ENCODE measurements at places on chromosomes 12 and 14.

- DNase-seq, result no peak
Observed at GRCh38 chr12:25924491-25925001, 33.9 kb upstream of the RASSF8 start.

- no peak for DNase-seq
Observed at GRCh38 chr14:46488374-46488773, 163.2 kb downstream of the RPL10L start.

GRCh38 chr14:63342371-63342770 is 23.6 kb upstream of the GPHB5 start:
- DNase-seq, result no peak

DNA sequence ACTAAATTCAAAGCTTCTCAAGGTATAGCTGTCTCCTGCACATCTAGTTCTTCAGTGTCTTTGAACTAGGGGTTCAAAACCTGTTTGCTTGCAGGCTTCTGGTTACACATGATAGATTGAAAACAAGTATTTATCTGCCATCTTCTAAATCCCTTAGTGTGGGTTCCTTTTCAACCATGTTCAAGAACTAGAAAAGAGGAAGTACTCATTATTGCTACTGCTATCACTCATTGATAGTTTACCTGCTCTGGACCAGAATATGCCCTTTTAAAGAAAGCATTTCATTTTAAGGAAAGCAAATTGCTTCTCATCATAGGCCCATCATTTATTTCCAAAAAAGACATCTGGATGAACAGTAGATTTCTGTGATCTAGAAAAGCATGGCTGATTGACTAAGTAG is 37.1 kb upstream of the VSX2 start:
- no peak for DNase-seq

- DNase-seq, result no peak
Observed at GRCh38 chr12:96431067-96431466, 30.8 kb upstream of the CDK17 start.

DNA sequence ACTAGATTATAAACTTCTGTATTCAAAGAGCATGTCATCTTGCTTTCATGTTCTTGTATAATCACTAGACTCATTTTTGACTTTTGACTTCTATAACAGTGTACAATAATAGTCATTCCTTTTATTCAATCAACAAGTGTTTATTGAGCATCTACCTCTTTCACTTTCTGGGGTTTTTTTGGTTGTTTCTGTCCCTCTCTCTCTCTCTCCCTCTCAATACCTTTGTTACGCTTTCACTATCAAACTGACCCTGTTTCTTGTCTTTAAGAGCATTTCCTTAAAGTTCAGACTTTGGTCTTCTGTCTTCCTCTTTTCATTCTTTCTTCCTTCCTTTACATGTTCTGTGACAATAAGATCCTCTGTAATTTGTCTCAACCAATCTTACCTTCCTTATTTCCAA is 49.5 kb downstream of the GPR137C start:
- no peak for DNase-seq

GRCh38 chr12:40338071-40338470 is 113.3 kb downstream of the LRRK2 start:
- DNase-seq, result no peak

DNA sequence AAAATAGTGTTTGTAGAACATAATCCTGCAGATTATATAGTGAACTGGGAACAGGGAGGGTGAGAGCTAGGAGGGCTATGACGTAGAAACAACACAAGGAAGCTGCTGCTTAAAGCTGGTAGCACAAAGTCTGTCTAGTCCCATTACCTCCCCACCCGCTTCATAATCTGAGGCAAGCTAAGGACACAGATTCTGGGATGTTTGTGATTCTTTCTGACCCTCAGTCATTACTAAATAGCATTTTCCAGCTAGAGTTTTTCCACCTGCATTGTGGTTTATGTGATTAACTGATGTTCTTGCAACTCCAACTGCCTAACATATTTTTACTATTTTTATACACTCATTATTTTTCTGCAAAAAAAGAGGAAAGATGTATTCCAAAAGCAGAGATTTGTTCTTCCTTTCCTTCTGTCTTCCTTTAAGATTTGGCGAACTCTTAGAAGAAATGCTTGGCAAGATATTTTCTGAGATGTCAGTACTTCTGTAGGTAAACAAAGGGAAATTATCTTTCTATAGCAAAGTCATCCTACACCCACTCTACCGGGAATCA is 293.2 kb upstream of the FAR2 start:
- DNase-seq, result no peak

- peak; percentile 12 for DNase-seq
Observed at GRCh38 chr14:55354500-55354899, 57.1 kb downstream of the ATG14 start.

GRCh38 chr12:109343677-109344076 is 4.0 kb upstream of the MYO1H start:
- DNase-seq, result no peak

DNA sequence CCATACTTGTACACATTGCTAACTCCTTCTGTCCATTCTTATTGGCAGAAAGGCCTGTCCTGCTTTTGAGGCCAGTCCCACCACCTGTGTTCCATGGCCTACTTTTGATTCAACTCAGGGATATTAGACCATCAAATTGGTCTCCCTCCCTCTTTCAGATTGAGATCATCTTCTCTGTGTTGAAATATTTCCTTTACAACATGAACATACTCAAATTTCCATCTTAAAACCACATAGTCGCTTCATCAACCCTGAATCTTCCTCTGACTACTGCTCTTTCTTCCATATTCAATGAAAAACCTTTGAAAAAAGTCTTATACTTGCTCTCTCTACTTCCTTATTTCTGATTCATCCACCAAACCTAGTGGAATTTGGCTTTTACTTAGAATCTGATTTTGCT is 34.9 kb downstream of the TRMT5 start:
- DNase-seq, result no peak

DNA sequence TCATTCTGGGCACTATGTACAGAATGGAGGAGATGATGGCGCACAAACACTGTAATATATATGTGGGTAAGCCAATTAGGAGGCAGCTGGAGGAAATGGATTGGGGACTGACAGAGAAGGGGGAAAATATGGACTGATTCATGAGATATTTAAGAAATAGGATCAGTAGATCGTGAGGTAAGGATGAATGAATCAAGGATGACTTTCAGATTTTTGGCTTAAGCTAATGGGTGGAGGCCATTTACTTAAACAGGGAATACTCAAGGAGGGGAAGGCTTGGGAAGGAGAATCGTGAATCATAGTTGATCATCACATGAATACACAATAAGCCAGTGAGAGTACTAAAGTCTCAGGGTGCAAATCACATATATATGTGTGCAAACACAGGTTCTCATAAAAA is 11.2 kb upstream of the GNPNAT1 start:
- no peak for DNase-seq

- DNase-seq, result no peak
Observed at GRCh38 chr12:64522316-64522715, 70.4 kb downstream of the TBK1 start.

- DNase-seq, result no peak
Observed at GRCh38 chr14:81178063-81178462, 42.7 kb downstream of the GTF2A1 start.

- DNase-seq, result no peak
Observed at GRCh38 chr14:76676539-76676938, 84.7 kb upstream of the VASH1 start.

GRCh38 chr12:31715283-31715825 is 13.5 kb downstream of the AMN1 start:
- DNase-seq, result no peak

GRCh38 chr14:58200846-58201245 is 897 bp downstream of the ACTR10 start:
- DNase-seq, result no peak

- DNase-seq, result no peak
Observed at GRCh38 chr12:7162691-7163114, 26.8 kb upstream of the PEX5 start.

DNA sequence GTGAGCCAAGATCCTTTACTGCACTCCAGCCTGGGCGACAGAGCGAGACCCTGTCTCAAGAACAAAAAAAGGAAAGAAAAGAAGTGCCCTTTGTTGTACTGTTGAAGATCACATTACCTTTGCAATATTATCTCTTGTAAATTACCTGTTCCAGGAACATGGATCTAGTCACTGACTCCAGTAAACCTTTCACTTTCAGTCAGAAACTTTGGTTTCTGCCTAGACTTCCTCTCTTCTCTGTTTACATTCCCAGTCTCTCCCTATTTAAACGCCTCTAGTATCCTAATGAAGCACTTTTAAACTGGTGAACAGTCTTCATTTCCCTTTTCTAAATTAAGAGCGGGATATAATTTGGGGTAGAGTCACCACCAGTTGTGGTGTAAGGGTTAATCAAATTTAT is 12.8 kb downstream of the CHPT1 start:
- no peak for DNase-seq

DNA sequence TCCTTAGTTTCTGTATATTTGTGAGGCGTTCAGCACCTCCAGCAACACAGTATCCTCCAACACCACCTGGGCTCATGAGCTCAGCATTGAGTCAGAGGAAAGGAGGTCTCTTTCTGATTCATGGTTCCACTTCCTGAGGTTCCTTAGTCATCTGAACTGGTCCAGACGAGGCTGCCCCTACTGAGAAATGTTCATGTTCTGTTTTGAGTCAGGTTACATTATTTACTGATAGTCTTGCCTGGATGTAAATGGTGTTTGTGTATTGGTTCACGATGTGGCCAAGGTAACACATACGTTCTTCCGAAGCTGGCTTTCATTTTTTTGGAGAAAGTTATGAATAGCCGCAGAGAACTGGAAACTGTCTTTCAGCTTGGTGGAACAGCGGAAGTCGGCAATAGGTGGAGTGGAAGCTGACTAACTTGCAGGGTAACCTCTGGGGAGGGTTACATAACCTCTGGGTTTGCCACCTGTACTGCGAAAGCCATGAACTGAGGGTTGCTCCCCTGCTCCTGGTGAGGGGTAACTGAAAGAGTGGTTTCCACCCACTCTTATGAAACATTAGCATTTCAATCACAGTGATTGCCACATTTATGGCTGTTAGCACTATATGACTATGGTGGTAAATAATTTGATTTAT is 42.2 kb upstream of the MANSC4 start:
- DNase-seq, result no peak

DNA sequence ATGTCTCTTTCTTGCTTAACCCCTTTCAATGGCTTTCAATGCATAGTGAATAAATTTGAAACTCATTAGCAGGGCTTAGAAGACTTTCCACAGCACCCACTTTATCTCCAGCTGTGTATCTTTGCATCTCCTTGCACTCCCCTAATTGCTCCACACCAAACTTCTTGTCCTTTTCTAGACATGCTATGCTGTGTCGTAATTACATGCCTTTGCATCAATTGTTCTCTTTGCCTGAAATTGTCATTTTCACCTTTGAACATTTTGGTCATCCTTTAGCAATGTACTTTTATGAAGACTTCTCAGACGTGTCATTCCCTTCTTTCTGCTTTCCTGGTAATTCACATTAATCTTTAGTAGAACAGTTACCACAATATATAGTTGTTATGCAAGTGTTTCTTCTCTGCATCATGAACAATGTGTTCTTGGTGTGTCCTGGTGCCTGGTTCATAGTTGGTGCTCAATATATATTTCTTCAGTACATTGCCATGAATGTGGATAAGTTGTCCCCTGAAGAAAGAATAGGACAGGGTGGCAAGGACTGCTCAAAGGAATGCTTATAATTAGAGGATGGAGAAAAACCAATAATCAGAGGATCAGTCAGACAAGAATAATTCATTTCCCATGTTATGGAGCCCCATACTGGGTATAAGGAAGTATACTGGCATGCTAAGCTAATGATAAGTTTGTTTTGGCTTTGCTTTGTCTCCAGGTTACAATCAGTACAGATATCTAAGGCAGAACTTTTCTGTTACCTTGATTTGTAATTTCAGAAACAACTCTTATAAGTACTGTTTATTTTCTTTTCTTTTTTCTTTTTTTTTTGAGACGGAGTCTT is 27.2 kb downstream of the ARF6 start:
- no peak for DNase-seq

GRCh38 chr14:95364481-95365209 is 44.9 kb upstream of the CLMN start:
- no peak for DNase-seq

DNA sequence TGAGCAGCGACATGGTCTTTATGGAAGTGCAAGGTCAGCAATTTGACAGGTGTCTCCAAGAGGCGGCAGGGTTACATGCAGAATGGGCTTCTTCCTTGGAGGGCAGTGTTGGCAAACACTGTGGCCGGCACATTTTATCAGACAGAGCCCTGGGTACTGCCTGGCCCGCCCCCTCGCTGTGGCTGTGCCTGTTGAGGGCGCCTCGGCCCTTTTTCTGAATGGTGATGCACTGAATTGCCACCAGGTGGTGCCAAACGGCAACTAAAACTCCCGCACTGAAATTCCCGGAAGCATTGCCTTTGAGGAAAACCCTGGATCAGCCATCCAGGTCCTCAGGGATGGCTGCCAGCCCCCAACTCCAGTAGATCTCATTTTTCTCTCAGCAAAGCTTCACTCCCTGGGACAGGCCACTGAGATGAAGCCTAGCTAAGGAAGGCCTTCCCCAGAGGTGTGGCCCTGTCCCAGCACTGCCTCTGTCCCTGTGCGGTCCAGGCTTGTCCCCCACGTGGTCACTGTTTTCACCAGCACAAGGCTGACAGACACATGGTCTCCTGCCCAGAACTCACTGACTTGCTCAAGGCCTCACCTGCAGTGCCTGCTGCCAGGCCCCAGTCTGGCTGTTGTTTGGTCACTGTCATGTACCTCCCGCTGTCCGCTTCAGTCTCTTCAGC is 73.6 kb downstream of the TESC start:
- DNase-seq, result peak; percentile 53

DNA sequence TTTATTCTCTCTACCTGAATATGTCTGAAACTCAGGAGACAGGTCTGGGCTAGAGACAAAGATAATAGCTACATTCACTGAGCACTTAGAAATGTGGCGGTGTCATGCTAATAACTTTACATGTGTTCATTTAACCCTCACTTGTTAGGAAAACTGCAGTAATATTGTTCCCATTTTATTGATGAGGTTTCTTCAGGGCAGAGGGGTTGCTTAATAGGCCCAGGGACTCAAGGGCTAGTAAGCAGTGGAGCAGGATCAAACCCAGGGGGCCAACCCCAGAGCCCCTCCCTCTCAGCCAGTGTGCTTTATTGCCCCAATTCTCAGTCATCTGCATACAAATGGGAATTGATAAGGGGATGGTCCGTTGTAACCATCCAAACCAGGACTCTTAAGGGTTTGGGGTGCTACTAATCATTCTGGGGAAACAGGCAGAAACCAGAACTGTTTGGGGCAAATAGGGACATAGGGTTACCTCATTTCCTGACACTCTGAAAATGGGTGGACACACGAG is 142.8 kb upstream of the AMIGO2 start:
- DNase-seq, result no peak
